ENCODE measurements at places on chromosomes 16 and 17.
A peak's percentile ranks its signal among the peaks of the same experiment; 100 is the strongest.

DNA sequence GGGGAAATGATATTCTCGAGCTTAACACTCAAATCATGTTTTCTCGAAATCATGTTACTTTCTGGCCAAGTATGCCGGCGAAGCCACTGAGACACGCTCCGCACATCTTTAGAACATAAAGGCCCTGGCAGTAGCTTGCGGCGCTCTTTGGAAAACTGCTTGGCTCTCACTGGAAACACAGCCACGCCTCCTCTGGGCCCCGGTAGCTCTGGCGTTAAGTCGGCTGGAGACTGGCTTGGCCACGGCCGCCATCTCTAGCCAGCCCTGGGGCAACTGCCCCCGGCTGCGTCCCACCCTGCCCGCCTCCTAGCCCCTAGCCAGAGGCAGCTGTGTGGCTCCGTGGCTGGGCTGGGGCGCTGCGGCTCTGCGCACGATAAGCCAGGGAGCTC lies 9.2 kb upstream of the BAIAP2 start:
- DNase-seq = no peak

- no peak for DNase-seq
These were observed 27.0 kb upstream of the CAPNS2 start for GRCh38 chr16:55539488-55539887.

DNA sequence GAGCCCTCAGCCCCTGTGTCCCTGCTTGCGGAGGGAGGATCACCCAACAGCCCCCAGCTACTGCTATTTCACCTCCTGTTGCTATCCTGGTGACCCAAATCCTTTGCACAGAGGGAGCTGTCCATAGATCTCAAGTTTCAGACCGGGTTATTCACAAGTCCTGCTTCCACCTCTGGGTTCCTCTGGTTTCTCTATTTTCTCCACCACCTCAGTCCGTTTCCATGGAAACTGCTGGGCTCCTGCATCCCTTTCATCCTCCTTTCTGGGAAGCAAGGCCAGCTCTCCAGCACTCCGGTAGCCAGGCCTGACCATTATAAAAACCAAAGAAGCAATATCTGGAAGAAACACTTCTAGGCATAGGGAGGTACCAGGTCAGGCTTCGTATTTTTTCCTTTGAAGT lies 4.8 kb upstream of the CALB2 start:
- no peak for DNase-seq

GRCh38 chr17:50047488-50048126 lies 8.3 kb upstream of the ITGA3 start:
- DNase-seq = no peak

DNA sequence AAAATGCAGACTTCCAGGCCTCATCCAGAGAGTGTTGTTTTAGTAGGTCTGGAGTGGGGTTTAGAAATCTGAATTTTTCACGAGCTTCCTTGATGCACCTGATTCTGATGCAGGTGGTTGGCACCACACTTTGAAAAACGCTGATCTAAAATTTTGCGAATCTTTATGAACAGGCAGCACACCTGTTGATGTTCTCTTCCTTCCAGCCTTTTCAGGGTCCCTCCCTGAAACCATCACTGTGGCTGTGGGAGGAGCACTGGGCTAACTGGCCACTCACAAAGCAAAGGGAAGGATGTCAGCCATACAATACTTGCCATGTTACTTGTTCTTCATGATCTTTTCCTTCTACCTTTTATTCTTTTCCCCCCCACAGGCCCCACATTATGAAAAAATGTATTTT lies 14.2 kb downstream of the LDAF1 start:
- DNase-seq = no peak

GRCh38 chr17:78353834-78354233 lies 6.0 kb downstream of the SOCS3 start:
- DNase-seq = no peak

DNA sequence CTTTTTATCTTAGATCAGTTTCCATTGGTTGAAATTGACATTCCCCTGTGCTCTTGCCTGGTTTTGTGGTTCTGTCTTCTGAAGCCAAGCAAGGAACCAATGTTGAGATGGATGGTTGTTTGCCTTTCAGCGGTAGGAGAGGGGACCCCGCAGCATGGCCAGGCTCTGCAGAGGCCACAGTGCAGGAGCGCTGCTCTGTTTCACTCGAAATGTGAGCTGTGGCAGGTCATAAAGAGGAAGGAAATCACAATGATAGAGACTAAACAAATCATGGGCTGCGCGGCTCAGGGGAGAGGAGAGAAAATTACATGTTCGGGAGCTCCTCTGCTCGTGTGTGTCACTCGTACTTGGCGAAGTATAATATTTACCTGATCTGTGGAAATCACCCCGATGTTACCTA lies 148.2 kb downstream of the SNX29 start:
- peak; percentile 21 for DNase-seq

GRCh38 chr17:50345432-50346312 lies at the start of gene XYLT2:
Gene XYLT2, plus strand, starts transcription at chr17:50346126. Its CDS starts 15 bp downstream, at chr17:50346141.
- DNase-seq = peak; percentile 59

DNA sequence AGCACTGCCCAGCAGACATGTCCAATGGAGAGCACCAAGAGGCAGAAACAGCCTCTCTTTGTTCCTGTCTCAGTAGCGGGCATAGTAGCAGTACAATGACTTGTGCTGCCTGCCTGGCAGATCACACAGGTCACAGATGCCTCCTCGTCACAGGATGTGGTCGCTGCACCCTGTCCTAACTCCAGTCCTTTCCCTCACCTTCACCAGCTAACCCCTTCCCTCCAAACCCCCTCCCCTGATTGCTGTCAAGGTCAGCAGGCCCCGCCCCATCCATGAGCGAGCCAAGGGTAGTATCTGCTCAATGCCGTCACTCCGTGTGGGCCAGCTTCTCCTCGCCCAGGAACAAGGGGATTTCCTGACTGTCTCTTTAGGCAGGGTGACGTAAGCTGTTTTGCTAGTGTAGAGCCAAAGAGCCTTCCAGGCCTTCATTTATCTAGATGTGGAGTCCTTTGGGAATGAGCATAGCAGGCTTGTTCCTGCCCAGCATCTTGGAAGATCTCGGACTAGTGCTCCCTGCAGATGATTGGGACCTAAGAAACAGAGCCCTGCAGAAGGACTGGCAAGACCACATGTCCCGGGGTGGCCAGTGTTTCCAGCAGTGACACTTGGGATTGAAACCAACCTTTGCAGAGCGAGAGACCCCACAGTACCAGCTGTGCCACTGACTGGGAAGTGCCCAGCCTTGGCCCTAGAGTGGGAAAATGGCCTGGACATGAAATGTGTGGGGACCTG lies 75.9 kb upstream of the TNRC6C start:
- no peak for DNase-seq

- DNase-seq = no peak
These were observed 78.5 kb downstream of the C16orf78 start for GRCh38 chr16:49452108-49452507.

GRCh38 chr17:19677736-19678379 lies 29.3 kb downstream of the ALDH3A2 start:
- DNase-seq = no peak

- no peak for DNase-seq
These were observed 3.3 kb upstream of the ABCC3 start for GRCh38 chr17:50631195-50631907.

GRCh38 chr17:78257810-78258322 lies 26.4 kb downstream of the TMEM235 start:
- DNase-seq = no peak

GRCh38 chr17:76014925-76015261 lies 12.2 kb downstream of the EVPL start:
- DNase-seq = peak; percentile 74

DNA sequence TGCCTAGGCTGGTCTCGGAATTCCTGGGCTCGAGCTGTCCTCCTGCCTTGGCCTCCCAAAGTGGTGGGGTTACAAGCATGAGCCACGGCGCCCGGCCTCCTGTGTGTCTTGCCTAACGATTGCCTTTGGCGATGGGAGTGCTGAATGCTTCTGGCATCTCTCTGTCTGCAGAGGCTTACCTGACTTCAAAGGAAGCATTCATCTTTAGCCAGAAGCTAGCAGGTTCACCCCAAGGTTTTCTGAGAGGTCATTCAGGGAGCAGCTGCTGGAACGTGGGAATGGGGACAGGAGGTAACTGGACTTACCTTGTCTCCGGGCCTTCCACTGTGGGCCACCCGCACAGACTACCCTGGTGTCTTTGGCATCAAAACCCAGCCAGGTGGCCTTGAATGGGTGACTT lies 54.7 kb downstream of the PLCG2 start:
- no peak for DNase-seq

DNA sequence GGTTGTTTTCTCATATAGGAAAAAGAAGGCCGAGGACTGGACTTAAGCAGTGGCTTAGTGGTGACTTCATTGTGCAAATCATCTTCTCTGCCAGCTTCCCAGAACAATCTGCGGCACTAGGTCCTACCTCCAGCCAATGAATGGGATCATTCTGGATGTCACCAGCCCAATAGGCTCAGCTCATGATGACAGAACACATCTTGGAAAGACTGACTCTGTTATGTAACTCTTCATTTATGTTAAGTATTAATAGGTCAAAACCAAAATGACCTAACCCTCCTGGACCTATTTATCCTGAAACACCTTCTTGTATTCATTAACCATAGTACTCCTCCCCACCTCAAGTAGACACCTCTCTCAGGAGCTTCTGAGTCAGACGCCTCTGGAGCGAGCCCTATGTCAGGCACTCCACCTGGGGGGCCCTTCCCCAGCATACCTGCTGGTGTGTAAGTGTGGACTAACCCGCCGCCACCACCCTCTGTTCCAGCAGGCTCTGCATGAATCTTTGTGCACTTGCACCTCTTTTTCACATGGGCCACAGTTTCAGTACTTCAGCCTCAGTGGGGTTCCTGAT lies 7.2 kb downstream of the ARL2BP start:
- no peak for DNase-seq

- peak; percentile 53 for DNase-seq
These were observed 19.7 kb downstream of the GOSR2 start for GRCh38 chr17:46942441-46943217.

DNA sequence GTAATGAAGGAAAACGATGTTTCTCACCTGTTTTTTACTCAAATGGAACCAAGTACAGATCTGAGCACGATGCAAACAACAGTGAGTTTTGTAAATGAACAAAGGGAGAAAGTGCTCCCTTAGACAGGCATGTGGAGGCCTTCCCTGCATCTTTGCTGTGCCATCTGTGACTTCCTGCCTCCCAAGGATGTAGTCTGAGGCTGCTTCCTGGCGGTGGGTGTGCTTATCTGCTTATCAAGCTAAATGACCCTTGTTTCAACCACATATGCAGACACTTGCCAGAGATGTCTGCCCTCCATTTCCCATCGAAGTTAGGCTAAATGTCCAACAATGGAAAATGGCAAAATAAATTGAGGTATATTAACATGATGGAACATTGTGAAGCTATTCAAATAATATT lies 34.6 kb downstream of the RGS9 start:
- DNase-seq = no peak

- DNase-seq = no peak
These were observed 131.7 kb upstream of the HSBP1 start for GRCh38 chr16:83676086-83676485.

DNA sequence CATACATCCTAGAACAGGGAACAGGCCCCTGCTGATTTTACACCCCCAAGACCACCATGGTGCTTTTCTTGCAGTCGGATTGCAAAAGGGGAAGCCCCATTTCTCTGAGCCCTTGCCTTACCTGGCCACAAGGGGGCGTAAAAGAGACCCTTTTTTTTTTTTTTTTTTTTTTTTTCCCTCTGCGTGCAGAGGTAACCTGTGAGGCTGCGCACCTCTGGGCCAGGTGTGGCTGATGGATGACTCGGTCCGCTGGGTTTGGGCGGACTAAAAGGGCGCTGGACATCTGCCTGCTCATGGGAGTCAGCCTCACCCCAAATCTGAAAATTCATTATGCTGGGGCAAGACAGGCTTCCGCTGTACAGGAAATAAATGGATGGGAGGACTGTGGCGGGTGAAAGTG lies 281.0 kb downstream of the CBLN1 start:
- DNase-seq = peak; percentile 1

- DNase-seq = no peak
These were observed 97.5 kb downstream of the OR1D5 start for GRCh38 chr17:2965621-2966595.

DNA sequence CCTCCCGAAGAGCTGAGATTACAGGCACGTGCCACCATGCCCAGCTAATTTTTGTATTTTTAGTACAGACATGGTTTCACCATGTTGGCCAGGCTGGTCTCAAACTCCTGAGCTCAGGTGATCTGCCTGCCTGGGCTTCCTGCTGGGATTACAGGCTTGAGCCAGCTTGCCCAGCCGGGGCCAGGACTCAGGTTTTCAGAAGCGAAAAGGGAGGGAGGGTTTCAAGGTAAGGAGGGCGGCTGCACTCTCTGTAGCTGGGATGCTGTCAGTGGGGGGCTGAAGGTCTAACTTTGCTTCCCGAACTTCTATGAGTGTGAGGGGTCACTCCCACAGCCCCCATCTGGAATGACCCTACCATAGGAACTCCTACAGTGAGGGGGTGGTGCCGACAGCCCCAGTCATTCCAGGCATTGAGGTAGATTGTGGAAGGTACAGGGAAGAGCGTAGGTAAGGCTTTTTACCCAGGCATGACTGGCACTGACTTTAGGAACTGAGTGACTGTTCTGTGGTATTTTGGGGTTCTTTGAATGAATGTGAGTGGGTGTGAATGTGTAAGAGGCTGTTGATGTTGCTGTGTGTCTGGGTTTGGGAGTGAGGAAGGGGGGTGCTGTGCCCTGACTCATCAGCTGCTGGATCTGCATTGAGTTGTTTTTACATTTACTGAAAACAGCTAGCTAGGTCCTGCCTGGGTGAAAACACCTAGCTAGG lies 3.8 kb upstream of the C1QL1 start:
- no peak for DNase-seq

- DNase-seq = peak; percentile 24
These were observed 536.9 kb upstream of the CDH11 start for GRCh38 chr16:65658787-65659220.

DNA sequence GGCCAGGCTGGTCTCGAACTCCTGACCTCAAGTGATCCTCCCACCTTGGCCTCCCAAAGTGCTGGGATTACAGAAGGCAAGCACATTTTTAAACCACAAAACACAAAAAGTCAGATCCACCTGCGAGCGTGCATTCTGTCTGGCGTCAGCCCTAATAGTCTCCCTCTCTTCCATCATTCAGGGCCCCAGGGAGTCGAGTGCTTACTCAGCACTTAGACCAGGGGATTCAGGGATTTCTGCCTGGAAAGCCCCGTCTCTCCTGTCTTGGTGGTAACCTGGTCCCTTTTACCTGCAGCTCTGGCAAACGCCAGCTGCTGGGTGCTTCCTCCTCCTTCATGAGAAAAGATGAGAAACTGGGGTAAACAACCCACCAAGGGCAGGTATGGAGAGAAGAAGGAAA lies 443.1 kb downstream of the SOX9 start:
- no peak for DNase-seq

- DNase-seq = no peak
These were observed 63.0 kb downstream of the PPM1E start for GRCh38 chr17:58818654-58819053.
